ENCODE measurements at places on chromosomes 2 and 18.

GRCh38 chr2:20108655-20109396 is 57.4 kb upstream of the LAPTM4A start:
- no peak for DNase-seq

DNA sequence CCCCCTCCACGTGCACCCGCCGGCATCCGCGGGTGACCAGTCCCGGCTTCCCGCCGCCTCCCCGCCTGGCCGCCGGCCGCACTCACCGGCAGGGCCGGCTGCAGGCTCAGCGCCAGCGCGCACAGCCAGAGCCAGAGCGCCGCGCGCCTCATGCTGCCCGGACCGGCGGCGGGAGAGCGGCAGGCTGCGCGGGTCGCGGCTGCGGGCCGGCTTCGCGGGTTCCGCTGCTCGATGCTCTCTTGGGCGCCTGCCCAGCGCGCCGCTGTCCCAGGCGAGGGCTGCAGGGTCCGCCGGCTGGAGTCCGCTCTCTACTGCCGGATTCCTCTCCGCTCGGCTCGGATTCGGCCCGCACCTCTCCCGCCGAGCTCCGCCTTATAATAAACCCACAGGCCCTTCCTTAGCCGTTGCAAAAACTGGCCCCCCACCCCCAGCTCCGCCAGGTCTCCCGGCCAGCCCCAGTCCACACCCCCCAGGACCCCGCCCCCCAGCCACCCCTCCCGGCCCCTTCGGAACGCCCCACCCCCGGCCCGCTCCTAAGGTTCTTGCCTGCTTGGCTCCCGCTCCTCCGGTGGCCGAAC is at the start of gene SDC1:
SDC1 (minus strand) TSS at position 415 of the 578 bp plus-strand sequence; CDS start at position 152, 263 bp downstream.
- DNase-seq, result no peak

GRCh38 chr18:35322486-35323458 is 21.4 kb downstream of the ZNF24 start:
- no peak for DNase-seq

- DNase-seq, result no peak
These were observed at the start of gene OTOS for GRCh38 chr2:240140511-240140910. Gene OTOS, minus strand, starts transcription at chr2:240140658. Its CDS starts 332 bp downstream, at chr2:240140326.

DNA sequence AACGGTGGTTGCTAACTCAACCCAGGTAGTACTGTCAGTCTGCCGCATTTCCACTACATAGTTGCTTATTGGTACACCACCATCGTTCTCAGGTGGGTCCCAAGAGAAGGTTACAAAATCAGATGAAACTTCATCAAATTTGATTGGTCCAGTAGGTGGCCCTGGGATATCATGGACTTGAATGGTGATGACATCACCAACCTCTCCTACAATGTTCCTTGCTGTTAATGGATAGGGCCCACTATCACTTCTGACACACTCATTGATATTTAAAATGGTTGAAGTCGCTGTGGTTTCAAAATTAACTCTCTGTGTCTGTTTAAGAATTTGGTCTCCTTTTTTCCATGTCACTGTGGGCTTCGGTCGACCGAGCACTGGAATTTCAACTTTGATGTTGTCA is 94.5 kb downstream of the PLEKHA3 start:
- no peak for DNase-seq

DNA sequence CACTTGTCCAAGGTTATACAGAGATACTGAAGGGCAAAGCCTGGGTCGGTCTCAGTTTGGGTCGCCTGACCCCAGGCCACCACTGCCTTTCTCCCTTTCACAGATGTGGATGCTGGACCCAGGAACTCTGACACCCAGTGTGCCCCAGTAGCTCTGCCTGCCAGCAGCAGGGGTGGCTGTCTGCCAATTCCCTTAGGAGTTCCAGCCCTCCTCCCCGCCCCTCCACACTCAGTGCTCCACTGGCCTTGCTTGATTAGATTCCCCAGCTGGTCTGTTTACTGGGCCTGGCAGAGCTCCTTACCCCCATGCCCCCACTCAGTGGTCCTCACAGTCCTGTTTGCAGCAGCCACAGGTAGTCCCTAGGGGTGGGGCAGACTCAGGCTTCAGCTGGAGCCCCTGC is 75.5 kb downstream of the NPAS2 start:
- DNase-seq, result peak; percentile 55

GRCh38 chr2:151363709-151364108 is 6.3 kb downstream of the TNFAIP6 start:
- no peak for DNase-seq

GRCh38 chr2:8458503-8459459 is 223.1 kb upstream of the ID2 start:
- no peak for DNase-seq

GRCh38 chr2:221343524-221343923 is 228.6 kb downstream of the EPHA4 start:
- DNase-seq, result no peak

DNA sequence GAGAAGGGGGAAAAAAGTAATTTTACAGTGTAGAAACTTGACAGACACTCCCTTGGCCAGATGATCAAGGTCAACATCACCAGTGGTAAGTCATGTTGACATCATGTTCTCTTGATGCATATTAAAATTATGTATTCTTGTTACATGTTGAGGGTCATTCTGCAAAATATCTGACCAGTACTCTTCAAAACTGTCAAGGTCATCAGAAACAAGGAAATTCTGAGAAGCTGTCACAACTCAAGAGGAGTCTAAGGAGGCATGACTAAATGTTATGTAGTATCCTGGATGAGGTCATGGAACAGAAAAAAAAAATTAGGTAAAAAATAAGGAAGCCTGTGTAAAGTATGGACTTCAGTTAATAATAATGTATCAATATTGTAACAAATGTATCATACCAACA is 6.3 kb downstream of the SGPP2 start:
- DNase-seq, result no peak

DNA sequence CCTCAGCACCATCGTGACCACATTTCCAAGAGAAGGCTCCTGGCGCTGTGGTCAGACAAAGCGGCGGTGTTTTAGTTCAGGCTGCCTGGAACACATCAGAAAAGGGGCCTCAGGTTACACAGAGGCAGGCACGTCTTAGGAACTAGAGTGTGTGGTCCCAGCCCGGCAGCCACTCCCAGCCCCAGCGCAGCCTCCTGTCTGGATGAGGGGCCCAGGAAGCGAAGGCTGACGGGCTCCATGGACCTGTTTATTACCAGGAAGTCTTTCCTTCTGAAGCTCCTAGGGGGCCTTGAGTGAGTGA is 10.0 kb upstream of the GPR55 start:
- no peak for DNase-seq
